H1 (cell line): ENCODE measurements at places on chromosomes 4 and X.

- H3K4me1 ChIP-seq: no peaks in the 10 kb centered on the region
- H3K27me3 ChIP-seq: no peaks in the 10 kb centered on the region
- H3K36me3 ChIP-seq: no peaks in the 10 kb centered on the region
Measured at GRCh38 chr4:15805583-15806517, 27.7 kb downstream of the CD38 start.

GRCh38 chr4:150321113-150321512 is 242.9 kb downstream of the DCLK2 start:
- DNase-seq: no peak
- H3K27ac ChIP-seq: no peak overlapping the region
- H3K4me3 ChIP-seq: no peak overlapping the region
- H3K27me3 ChIP-seq: no peaks in the 10 kb centered on the region
- H3K36me3 ChIP-seq: no peaks in the 10 kb centered on the region

- H3K4me3 ChIP-seq: no peak overlapping the region
- no peaks in the 10 kb centered on the region for H3K27me3 ChIP-seq
- no peak overlapping the region for H3K27ac ChIP-seq
- no peaks in the 10 kb centered on the region for H3K36me3 ChIP-seq
- H3K4me1 ChIP-seq: no peaks in the 10 kb centered on the region
- no peak for DNase-seq
Measured at GRCh38 chrX:11678158-11678557, 12.4 kb upstream of the ARHGAP6 start.

GRCh38 chr4:71270901-71271300 is 67.9 kb upstream of the SLC4A4 start:
- no peaks in the 10 kb centered on the region for H3K36me3 ChIP-seq
- H3K4me1 ChIP-seq: no peaks in the 10 kb centered on the region
- peak; percentile 53 for DNase-seq
- no peaks in the 10 kb centered on the region for H3K27me3 ChIP-seq
- H3K27ac ChIP-seq: no peak overlapping the region

DNA sequence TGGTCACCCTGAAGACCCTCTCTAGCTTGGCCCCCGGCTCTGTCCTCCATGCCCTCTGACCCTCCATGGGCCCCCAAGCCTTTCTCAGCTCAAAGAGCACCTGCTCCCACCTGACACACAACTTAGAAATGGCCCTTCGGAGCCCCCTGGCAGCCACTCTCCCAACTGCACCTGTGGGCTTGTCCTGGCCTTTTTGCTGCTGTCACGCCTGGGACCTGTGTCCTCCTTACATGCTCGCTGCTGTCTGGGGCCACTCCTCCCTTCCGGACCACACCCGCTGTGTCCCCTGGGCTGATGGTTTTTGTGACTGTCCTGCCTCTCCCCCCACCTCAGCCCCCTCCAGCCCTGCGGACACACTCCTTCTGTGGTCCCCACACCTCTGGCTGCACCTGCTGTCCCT is 106.2 kb upstream of the AFAP1 start:
- no peak overlapping the region; the same call in 1 of the 2 replicates for H3K27ac ChIP-seq
- no peaks in the 10 kb centered on the region for H3K36me3 ChIP-seq
- H3K27me3 ChIP-seq: no peaks in the 10 kb centered on the region
- no peak overlapping the region for H3K4me3 ChIP-seq
- H3K4me1 ChIP-seq: peaks cover 25% of the 10 kb centered on the region

DNA sequence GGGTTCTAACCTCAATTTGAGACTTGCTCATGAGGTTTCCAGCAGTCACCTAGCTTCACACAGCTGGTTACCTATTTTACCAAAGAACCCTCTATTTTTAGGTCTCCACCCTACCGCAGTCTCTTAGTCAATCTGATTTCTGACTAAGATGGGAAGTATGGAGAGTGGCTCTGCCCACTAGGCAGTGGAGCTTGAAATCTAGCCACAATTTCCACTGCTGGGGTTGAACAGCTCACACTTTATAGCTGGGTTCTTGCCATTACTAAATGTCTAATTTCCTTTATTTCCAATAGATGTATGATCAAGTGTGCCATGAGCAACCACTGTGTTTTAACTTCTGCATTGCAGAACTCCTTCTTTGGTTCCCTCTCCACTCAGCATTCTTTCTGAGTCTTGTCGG is 43.1 kb downstream of the GASK1B start:
- DNase-seq: no peak
- H3K36me3 ChIP-seq: no peaks in the 10 kb centered on the region
- no peak overlapping the region for H3K4me3 ChIP-seq
- H3K27ac ChIP-seq: no peak overlapping the region

GRCh38 chrX:943035-943434 is 269.4 kb downstream of the CRLF2 start:
- H3K4me1 ChIP-seq: no peaks in the 10 kb centered on the region; the same call in 1 of the 2 replicates
- DNase-seq: no peak

DNA sequence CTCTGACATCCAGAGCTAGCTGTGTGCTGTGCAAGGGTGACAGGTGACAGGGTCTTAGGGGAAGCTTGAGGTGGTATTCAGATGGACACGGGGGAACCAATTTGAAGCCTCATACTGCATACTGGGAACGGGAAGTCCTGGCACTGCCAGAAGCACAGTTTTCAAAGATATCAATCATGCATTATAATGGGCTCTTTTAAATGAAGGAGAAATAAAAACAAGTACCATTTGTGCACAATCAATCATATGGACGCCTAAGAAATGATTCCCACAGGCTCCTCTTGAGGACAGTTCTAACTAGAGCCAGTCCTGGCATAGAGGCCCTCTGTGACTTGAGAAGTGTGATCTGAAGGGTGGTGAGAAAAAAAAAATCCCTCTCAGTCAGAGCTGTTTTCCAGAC is 50.9 kb downstream of the TSC22D3 start:
- no peak for DNase-seq
- H3K36me3 ChIP-seq: no peaks in the 10 kb centered on the region
- no peaks in the 10 kb centered on the region for H3K27me3 ChIP-seq
- H3K4me3 ChIP-seq: no peak overlapping the region
- H3K27ac ChIP-seq: no peak overlapping the region
- H3K4me1 ChIP-seq: peaks cover 8% of the 10 kb centered on the region; the same call in 1 of the 2 replicates

GRCh38 chrX:67328476-67328875 is 215.3 kb upstream of the AR start:
- H3K27ac ChIP-seq: no peak overlapping the region
- H3K27me3 ChIP-seq: no peaks in the 10 kb centered on the region
- no peak for DNase-seq
- no peaks in the 10 kb centered on the region for H3K36me3 ChIP-seq
- no peaks in the 10 kb centered on the region for H3K4me1 ChIP-seq

DNA sequence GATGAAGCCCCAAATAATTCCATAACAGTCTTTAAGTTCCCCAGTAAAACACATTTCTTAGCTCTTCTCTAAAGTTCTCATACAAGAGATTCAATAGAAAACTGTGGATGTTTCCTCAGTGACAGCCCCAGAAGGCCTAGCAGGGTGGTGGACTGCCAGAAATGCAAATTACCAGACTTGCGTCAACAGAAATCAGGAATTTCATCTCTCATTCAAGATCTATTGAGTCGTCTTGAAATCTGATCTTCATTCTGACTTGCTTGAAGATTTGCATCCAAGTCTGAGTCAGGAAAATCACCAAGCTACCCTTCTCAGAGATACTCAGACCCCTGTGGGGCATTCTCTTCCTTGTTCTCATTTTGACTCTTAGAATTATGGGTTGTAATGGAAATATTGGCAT is 68.9 kb upstream of the NDP start:
- no peak overlapping the region for H3K27ac ChIP-seq
